Progenitor cell of endocrine pancreas (in vitro differentiated cells): ENCODE measurements at places on chromosomes 3 and 15. TPM values are rescaled to one million over a fixed set of nuclear protein-coding genes. Genes with fewer than 3 reads are reported as not detected.

EPHA3 gene
- 0.17 and 0.38 TPM in 2 replicates for total RNA-seq

CD200 gene
- total RNA-seq = 37.4 and 42.1 TPM in 2 replicates

DNA sequence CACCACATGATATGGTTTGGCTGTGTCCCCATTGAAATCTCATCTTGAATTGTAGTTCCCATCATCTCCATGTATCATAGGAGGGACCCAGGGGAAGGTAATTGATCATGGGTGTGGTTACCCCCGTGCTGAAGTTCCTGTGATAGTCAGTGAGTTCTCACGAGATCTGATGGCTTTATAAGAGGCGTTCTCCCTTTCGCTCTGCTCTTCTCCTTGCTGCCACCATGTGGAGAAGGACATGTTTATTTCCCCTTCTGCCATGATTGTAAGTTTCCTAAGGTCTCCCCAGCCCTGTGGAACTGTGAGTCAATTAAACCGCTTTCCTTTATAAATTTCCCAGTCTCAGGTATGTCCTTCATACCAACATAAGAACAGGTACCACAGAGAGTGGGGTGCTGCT, 21.9 kb downstream of the OSTN start:
- peaks cover 3% of the 10 kb centered on the region for H3K4me1 ChIP-seq
- no peak for DNase-seq
- H3K4me3 ChIP-seq = no peak overlapping the region
- no peaks in the 10 kb centered on the region for H3K36me3 ChIP-seq
- no peaks in the 10 kb centered on the region for H3K27me3 ChIP-seq

DNA sequence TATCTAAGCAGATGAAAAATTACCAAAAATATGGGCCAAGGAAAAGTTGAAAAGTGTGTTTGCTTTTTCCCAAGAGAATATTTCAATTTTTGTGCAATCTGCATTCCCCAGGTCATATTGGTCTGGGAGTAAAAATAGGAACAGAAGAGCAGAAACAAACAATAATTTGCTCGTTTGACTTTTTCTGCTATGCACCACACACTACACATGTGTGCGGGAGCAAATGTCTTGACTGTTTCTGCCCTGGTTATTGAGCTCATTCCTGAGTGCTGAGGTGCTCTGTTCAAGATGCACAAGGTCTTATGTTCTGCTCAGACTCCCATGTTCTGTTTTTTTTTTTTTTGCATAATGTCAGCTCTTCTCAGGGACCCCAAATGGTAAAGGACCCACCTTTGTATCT, 298.0 kb upstream of the MME start:
- H3K36me3 ChIP-seq = no peaks in the 10 kb centered on the region
- DNase-seq = no peak
- H3K4me1 ChIP-seq = no peaks in the 10 kb centered on the region
- H3K27ac ChIP-seq = no peak overlapping the region
- no peak overlapping the region for H3K4me3 ChIP-seq
- H3K27me3 ChIP-seq = no peaks in the 10 kb centered on the region

DNA sequence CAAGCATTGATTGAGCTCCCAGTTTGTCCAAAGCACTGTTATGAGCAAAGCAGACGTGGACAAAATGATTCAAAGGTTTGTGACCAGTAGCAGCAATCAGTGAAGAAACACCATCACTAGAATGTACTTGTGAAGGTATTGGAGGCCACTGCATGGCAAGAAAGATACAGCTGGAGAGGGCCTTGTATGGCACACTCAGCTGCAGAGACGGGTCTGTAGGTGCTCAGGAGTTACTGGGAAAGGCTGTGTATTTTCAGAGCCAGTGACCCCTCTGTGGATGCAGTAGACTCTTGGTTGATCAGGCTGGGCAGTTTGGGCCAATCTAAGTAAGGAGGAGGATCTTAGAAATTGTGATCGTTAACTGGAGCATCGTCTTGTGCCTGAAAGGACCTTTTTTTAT, 120.0 kb downstream of the GHSR start:
- no peaks in the 10 kb centered on the region for H3K27me3 ChIP-seq
- peaks cover 8% of the 10 kb centered on the region for H3K4me1 ChIP-seq
- peaks cover 50% of the 10 kb centered on the region for H3K36me3 ChIP-seq
- H3K4me3 ChIP-seq = no peak overlapping the region
- no peak for DNase-seq
- H3K27ac ChIP-seq = no peak overlapping the region

DNA sequence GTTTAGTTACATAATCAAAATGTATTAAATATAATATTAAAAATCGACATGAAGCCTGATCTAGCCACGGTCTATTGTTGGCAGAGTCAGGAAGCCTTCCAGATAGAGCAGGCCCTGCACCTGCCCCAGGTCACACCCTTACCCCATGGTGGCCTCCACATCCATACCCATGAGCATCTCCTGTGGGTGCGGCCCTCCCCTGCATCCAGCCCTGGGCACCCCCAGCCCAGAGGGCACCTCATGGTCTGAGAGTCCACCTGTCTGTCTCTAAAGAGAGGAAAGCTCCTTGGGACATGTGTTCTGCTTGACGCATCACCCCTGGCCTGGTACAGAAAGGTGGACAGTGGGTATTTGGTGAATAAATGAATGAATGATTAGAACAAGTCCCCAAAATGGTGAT, 37.2 kb upstream of the CSPG4 start:
- no peaks in the 10 kb centered on the region for H3K36me3 ChIP-seq
- DNase-seq = no peak
- no peaks in the 10 kb centered on the region for H3K4me1 ChIP-seq
- no peak overlapping the region for H3K4me3 ChIP-seq
- no peak overlapping the region for H3K27ac ChIP-seq

DNA sequence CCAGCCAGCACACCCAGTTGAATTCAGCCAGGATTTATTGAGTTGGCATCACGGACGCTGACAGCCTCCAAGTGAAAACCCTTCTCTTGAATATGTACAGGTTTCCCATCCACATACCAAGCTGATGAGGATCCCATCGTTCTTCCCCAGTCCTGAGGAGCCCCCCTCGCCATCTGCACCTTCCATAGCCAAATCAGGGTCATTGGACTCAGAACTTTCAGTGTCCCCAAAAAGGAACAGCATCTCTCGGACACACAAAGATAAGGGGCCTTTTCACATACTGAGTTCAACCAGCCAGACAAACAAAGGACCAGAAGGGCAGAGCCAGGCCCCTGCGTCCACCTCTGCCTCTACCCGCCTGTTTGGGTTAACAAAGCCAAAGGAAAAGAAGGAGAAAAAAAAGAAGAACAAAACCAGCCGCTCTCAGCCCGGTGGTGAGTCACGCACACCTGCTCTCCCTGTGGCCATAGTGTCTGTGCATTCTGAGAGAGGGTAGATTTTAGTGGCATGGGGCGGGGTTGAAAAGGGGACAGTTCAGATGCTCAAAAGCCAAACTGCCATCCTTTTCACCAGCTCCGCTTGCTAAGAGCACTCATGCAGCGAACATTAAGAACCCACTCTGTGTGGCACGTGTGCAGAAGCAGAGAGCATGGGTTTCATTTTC, 51.2 kb downstream of the KLHL25 start:
- peak overlapping the region; percentile 45 for H3K27ac ChIP-seq
- H3K4me1 ChIP-seq = no peaks in the 10 kb centered on the region
- H3K36me3 ChIP-seq = peaks cover 28% of the 10 kb centered on the region
- no peak for DNase-seq

DNA sequence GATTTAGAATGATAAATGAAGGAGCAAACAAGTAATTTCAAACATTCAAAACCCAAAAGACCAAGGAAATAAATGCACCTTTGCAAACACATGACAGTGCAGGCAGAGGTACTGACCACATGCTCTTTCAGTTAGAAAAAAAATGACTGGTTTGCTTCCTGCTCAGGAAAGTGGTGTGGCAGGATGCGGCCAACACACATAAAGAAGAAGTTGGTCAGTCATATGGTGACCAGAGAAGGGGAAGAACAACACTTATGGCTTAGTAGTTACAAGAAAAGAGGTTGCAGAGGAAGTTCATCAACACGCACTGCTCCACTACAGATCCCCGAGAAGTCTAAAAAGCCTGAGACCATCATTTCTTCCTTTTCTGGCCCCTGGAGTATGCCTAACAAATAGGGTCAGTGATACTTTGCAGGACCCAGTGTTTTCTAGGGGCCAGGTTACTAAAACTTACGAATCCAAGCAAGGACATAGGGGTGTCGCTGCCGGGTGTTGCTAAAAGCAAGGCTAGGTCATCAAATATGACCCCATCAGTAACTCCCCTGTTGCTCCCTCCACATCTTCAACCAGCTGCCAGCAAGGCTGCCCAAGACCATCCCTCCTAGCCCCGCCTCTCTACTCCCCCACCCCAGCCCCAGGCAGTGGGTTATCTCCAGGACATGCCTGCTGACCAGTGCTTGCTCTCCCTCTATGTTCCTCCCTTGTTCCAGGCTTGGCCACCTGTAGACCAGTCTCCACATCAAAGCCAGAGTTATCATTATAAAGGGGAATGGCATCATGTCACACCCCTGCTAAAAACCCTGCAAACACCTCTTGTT, 11.2 kb downstream of the ATP8B4 start:
- DNase-seq = no peak
- no peaks in the 10 kb centered on the region for H3K4me1 ChIP-seq
- no peak overlapping the region for H3K27ac ChIP-seq

- no peak overlapping the region for H3K27ac ChIP-seq
- DNase-seq = no peak
- no peak overlapping the region for H3K4me3 ChIP-seq
Observed at GRCh38 chr3:150789451-150789850, 26.5 kb upstream of the SIAH2 start.

- no peaks in the 10 kb centered on the region for H3K4me1 ChIP-seq
- DNase-seq = no peak
- H3K27me3 ChIP-seq = peaks cover 4% of the 10 kb centered on the region
- no peak overlapping the region for H3K4me3 ChIP-seq
- no peaks in the 10 kb centered on the region for H3K36me3 ChIP-seq
Observed at GRCh38 chr3:187299611-187300010, 8.1 kb upstream of the MASP1 start.

AADAC gene
- total RNA-seq = not detected in 2 replicates

DNA sequence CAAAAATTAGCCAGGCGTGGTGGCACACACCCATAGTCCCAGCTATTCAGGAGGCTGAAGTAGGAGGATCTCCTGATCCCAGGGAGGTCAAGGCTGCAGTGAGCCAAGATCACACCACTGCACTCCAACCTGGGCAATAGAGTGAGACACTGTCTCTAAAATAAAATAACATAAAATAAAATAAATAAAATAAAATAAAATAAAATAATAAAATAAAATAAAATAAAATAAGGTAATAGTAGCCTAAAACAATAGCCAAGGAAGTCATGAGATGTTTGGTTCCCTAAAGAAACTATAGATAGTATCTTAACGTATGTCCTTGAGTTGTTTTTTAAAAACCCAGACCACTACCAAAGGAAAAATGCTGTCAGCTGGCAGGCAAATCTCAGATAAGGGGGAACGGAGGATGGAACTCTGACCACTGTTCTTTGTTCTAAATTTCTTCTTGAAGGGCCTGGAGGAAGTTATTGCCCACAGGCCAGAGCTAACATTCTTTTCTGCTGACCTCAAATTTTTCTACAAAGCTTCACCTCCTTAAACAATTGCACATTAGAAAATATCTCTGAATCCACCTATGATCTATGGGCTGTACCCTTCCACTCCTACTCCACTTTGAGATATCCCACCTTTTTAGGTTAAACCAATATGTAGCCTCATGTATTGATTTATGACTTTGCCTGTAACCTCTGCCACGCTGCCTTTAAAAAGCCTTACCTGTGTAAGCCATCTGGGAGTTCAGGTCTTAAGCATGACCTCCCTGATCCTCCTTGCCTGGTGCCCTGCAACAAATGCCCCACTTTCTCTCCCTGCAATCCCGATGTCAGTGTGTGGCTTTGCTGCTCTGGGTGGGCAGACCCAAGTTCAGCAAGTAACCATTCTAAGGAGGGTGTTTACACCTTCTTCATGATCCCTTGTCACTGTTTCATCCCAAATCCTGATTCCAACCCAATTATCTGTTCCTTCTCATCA, 126.2 kb upstream of the BHLHE40 start:
- DNase-seq = no peak
- H3K4me1 ChIP-seq = peaks cover 23% of the 10 kb centered on the region
- H3K27ac ChIP-seq = peak overlapping the region; percentile 6

- H3K36me3 ChIP-seq = no peaks in the 10 kb centered on the region
- no peak overlapping the region for H3K4me3 ChIP-seq
- peaks cover 9% of the 10 kb centered on the region for H3K4me1 ChIP-seq
- H3K27me3 ChIP-seq = peaks cover 13% of the 10 kb centered on the region
- DNase-seq = no peak
Observed at GRCh38 chr15:26394801-26395200, 378.1 kb downstream of the GABRB3 start.

KCNMB2 gene
- total RNA-seq = 0.40 TPM in 1 of 2 replicates, not detected in the other

- H3K4me1 ChIP-seq = peaks cover 43% of the 10 kb centered on the region
- H3K36me3 ChIP-seq = no peaks in the 10 kb centered on the region
- peak overlapping the region; percentile 93 for H3K4me3 ChIP-seq
- H3K27me3 ChIP-seq = no peaks in the 10 kb centered on the region
Observed at GRCh38 chr3:50237754-50238548, 1.9 kb downstream of the GNAI2 start.

GRCh38 chr3:159817126-159817525, 171.5 kb upstream of the IL12A start:
- H3K27ac ChIP-seq = no peak overlapping the region
- H3K36me3 ChIP-seq = no peaks in the 10 kb centered on the region
- no peak overlapping the region for H3K4me3 ChIP-seq
- no peak for DNase-seq
- peaks cover 14% of the 10 kb centered on the region for H3K27me3 ChIP-seq

GOLGA6L25 gene
- total RNA-seq = not detected in 2 replicates

- H3K27ac ChIP-seq = peak overlapping the region; percentile 97
- peaks cover 51% of the 10 kb centered on the region for H3K4me1 ChIP-seq
- no peak for DNase-seq
- H3K36me3 ChIP-seq = peaks cover 19% of the 10 kb centered on the region
- H3K4me3 ChIP-seq = peak overlapping the region; percentile 4
Observed at GRCh38 chr3:44468572-44469520, 8.6 kb downstream of the ZNF445 start.

PARP16 gene
- total RNA-seq = 10.5 and 12.6 TPM in 2 replicates

RETNLB gene
- total RNA-seq = not detected in 2 replicates

DNA sequence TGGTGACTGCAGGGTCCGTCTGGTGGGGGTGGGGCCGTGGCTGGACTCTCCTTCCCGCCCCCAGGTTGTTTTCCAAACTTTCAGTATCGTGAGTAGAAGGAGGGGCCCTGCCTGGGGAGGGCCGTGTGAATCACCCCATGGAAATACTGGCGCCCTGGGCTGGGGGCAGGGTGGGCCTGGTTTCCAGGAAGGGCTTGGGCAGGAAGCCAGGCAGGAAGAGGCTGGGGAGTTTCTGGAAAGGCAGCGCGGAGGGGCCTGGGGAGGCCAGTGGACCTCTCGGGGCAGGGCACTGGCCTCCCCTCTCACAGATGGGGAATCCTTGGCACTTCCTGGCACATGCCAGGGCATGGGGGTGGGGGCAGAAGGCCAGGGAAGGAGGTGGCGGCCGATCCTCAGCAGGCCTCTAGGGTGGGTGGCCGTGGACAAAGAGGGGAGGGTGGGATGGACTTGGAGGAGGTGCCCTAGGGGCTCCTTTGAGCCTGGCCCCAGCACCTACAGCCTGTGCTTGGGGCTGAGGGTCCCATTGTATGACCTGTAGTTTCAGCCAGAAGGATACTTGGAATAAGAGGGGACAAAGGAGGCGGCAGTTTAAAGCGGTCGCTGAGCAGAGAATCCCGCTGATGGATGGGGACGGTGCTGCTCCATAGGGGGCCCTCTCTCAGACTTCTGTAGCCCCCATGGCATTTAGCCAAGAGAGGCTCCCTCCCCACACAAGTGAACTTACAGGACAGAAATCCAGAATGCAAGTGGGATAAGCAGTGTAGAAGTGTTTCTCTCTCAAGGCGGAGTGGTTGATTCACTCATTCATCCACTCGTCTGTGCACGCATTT, 56.5 kb upstream of the GATA2 start:
- H3K27ac ChIP-seq = no peak overlapping the region
- peaks cover 41% of the 10 kb centered on the region for H3K27me3 ChIP-seq
- no peak overlapping the region for H3K4me3 ChIP-seq
- DNase-seq = no peak
- H3K4me1 ChIP-seq = no peaks in the 10 kb centered on the region
- H3K36me3 ChIP-seq = no peaks in the 10 kb centered on the region

CACNA2D2 gene
- 5.5 and 6.9 TPM in 2 replicates for total RNA-seq
